Fibroblast of pulmonary artery (primary cell): ENCODE measurements at places on chromosomes 4 and X.
A peak's percentile ranks its signal among the peaks of the same experiment; 100 is the strongest.

DNA sequence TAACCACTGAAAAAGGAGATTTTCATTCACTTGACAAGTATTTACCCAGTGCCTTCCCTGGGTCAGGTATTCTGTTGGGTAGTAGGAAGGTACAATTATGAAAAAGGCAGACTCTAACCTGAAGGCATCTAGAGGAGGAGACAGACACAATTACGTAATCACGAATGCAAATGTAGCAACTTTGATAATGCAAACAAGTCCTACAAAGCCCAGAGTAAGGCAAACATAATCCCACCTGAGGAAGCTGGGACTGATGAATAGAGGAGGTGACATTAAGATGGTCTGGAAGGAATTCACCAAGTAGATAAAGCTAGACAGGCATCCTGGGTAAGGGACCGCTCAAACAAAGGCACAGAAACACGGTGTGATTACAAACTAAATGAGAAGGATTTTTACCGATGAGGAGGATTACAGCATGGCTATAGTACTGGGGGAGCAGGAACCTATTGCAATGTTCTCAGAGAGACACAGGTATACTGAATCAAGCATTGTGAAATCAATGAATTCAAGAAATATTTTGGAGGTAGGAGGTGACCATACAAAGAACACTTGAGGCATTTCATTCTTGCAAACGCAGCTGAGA is 37.1 kb downstream of the TMEM150C start:
- DNase-seq = no peak

DNA sequence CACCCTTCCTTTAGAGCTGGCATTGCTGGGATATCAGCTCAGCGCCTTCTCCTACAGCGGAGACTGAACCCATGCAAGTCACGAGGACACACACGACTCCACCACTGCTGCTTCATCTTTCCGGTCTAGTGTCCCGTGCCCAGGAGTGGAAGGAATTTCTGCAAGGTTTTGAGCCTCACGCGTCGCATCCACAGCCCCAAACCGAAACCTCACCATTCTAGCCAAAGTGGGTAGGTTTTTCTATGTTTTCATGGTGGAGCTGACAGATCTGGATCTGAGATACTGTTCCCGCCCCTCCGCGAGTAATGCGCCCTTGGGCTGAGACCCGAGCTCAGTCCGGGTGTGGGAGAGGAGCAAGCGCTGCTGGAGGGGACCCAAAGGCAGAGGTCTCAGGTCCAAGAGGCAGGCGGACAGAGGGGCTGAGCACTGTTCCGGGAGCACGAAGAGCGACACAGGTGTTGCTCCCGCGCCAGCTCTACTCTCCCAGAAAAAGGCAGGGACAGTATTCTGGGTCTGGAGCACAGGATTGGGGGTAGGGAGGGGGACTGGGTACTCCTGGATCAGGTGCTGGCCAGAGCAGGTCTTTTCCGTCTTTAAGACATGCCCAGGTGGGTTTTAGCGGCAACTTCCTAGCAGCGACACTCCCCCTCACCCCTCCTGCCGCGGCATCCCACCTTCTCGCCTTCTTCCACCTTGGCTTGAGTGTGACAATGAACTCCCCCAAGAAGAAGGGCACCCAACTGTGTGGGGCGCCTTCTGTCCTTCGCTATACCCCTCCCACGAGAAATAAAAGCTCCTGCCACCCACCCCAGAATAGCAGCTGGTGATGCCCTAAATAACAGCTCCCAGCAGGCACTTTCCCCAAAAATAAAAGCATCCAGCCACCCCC is 1.8 kb downstream of the EPHA5 start:
- peak; percentile 34 for DNase-seq

DNA sequence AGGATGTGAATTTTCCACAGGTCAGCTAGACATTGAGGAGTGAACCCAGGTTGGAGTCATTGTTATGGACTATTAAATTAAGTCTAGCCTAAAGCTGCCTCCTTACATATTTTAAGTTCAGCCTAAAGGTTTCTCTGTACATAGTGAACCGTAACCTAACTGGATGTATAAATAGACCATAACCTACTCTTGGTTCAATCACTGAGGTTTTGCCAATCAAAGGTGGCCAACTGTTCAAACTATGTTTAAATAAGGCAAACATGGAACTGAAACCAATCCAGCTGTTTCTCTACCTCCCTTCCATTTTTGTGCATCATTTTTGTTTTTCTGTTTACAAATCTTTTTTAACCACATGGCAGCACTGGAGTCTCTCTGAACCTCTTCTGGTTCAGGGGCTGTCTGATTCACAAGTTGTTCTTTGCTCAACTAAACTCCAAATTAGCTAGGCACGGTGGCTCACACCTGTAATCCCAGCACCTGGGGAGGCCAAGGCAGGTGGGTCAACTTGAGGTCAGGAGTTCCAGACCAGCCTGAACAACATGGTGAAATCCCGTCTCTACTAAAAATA is 43.9 kb upstream of the SFRP2 start:
- no peak for DNase-seq

DNA sequence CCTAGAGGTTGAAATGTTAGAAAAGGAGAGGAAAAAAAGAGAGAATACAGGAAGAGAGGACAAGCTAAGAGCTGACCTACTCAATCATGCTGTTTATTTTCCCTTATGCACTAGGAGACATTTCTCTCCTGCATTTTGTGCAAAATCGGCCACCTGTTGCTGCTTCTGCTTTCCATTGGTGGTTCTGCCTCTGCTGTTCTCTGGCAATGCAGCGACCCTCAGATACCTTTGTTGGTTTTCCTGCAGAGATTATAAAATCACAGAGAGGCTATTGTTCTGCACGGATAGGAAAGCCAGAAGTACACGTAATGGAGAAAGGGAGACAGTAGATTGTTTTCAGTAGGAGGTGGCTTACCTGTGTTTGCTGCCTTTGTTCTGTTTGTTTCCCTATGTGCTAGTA is 108.9 kb downstream of the UNC5C start:
- no peak for DNase-seq

GRCh38 chr4:48205107-48205506 is 64.5 kb downstream of the TEC start:
- peak; percentile 4 for DNase-seq

DNA sequence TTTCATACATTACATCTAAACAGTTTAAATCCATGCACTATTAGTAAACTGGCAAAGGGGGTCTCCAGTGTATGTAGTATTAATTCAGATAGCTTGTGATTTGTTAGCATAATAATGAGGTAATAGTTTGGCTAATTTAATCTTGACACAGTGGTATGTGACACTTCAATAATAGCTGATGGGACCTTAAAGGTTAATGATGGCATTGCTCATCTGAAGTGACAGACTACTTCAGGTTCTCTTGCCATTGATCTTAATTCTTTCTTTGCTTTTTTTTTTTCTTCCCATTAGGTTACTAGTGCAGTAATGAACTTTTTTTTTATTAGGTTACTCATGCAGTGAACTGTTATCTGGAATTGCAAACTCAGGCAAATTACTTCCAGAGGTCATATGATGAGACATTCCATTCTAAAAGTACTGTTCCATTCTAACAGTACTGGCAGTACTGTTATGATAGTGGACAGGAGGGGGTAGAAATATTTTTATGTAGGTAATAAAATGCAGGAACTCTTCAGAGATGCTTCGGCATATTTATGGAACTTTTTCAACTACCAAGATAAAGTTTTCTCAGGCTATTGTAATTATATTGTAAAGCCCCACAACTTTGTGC is 911.3 kb upstream of the LCORL start:
- no peak for DNase-seq

DNA sequence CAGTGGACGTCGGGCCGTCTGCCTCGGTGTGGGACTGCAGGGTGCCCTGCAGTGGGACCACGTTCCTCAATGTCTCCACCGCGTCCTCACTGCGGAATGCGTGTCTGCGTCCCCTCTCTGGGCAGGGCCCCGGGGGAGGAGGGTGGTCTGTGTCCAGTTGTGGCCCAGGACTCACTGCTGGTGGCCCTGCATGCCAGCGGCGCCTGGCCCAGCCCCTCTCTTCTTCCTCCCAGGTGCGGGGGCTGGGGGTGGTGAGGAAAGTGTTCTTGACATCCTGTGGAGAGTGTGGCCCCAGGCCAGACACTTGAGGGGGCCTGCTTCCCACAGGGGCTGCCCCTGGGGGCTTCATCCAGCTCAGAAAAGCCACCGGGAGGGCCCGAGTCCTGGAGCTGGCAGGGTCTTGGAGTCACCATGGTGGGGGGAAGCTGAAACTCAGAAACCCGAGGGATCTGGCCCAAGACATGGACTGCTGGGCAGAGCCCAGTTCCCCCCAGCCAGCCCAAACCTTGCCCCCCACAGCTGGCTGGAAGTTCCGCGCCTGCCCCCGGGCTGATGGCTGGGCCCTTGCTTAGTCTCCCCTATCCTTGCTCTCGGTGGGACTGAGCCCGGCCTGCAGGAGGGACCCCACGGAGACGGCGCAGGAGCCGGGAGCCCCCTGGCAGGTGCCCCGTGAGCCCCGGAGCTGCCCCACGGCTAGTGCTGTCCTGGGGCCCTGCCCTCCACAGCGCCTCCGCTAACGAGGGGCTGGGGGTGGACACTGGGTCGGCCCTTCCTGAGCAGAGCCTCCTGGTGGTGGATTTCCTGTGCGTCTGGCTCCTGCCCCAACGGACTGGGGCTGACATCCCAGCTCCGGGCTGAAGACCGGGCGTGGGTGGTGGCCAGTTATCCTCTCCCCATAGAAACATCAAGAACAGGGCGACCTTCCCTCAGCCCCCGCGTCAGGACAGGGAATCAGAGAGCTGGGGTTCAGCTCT is 2.9 kb downstream of the DOK7 start:
- DNase-seq = no peak

GRCh38 chr4:186699298-186699697 is 24.4 kb downstream of the FAT1 start:
- peak; percentile 31 for DNase-seq

DNA sequence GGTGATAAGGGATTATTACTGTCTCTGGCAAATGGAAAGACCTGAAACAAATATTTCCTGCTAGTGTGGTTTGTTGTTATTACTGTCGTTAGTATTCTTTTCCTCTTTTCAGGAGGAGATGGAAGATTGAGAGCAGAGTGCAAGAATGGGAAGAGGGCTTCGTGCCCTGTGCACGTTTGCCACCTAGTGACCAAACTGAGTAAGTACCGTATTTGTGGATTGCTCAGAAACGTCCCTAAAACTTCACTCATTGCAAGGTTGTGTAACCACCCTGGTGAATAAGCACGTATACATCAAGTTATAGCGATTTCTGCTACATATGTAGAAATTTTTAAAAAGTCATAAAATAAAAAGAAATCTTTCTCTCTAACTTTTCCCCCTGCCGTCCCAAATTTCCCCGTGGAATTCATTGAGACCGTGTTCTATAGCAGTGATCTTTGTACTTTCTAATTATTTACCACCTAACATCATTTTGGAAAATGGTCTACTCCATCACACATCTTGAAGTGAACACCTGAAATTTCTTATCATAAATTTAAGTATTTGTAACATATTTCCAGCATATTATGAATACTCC is 24.3 kb downstream of the LINC00632 start:
- DNase-seq = peak; percentile 70

GRCh38 chr4:142752202-142752786 is 93.8 kb downstream of the INPP4B start:
- peak; percentile 17 for DNase-seq

DNA sequence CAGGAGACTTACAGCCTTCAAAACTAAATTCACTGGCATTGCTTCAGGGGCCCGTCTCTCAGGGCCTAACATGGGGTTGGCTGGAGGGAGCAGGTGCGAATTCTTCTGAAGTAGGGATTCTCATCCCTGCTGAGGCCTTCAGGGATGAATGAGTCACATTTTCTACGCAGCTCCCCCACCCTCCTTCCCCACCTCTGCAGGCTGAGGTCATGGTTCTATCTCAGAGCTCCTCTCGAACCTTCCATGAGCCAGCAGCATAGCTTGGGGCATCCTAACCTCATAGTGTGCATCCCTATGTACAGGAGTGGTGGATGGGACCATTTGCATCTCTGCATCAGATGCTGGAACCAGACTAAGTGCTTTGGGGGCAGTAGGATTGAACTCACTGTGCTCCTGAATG is 309.2 kb downstream of the EVC2 start:
- DNase-seq = no peak

GRCh38 chrX:65667157-65667502 is 324 bp upstream of the MSN start:
- DNase-seq = no peak

- DNase-seq = no peak
Measured at GRCh38 chrX:101037231-101037630, 14.7 kb downstream of the TRMT2B start.

GRCh38 chr4:41814565-41814964 is 66.0 kb upstream of the PHOX2B start:
- DNase-seq = peak; percentile 6

DNA sequence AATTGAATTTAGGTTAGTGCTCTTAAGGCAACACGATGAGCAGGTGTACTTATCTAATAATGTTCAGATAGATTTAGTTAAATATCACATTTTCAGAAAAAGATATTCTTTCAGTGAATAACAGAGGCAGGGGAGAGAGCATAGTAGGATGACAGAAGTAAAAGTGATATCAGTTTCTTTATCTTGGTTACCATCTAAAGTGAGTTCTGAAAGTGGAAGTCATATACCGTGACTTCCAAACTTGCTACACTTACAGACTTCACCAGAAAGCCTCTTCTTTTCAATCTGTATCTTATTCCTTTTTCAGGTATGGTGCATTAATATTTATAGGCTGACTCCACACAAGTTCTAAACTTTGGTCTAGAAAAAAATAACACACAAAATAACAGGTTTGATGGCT is 124.9 kb downstream of the POU4F2 start:
- DNase-seq = no peak

GRCh38 chrX:139930401-139930800 is 2.5 kb downstream of the ATP11C start:
- no peak for DNase-seq

GRCh38 chrX:134603806-134604700 is 54.2 kb downstream of the PLAC1 start:
- DNase-seq = peak; percentile 90

DNA sequence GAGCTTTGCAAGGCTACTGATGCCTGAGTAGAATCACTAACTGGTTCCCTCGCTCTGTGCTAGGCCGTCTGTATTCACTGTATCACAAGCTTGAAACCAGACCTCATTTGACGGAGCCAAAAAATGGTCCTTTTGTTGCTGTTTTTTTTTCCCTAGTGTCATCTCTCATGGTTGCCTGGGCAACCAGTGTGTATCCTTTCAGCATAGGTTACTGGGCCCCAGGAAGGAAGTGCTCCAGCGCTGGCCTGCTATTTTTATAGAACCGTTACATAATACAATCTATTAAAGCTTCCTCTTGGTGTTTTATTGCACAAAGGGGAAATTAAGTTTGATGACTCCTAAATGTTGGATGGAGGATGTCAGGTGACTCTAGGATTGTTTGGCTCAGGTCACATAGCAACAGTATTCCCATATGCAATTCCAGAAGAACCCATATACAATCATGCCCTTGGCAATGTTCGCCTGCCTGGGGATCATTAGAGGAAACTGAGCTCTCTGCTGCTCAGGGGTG is 220.4 kb downstream of the SPRY1 start:
- peak; percentile 95 for DNase-seq

DNA sequence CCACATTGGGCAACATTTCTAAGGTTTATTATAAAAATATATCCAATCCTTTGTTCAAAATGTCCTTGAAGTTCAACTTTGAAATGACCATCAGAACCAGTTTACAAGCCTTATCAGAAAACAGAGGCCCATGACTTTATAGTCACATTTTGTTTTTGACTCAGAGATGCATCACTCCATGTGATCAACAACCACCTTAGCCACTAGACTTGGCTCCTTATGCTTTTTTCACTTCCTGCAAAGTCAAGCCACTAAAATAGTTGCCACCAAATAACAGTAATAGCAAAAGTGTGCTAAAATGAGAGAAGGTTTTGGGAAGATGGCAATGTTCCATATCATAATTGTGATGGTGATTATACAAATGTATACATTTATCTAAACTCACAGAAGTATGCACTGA is 181.7 kb downstream of the MAML3 start:
- DNase-seq = no peak

- DNase-seq = no peak
Measured at GRCh38 chr4:72513227-72513626, 55.8 kb downstream of the ADAMTS3 start.
